ENCODE measurements at places on chromosomes 16 and 17.

DNA sequence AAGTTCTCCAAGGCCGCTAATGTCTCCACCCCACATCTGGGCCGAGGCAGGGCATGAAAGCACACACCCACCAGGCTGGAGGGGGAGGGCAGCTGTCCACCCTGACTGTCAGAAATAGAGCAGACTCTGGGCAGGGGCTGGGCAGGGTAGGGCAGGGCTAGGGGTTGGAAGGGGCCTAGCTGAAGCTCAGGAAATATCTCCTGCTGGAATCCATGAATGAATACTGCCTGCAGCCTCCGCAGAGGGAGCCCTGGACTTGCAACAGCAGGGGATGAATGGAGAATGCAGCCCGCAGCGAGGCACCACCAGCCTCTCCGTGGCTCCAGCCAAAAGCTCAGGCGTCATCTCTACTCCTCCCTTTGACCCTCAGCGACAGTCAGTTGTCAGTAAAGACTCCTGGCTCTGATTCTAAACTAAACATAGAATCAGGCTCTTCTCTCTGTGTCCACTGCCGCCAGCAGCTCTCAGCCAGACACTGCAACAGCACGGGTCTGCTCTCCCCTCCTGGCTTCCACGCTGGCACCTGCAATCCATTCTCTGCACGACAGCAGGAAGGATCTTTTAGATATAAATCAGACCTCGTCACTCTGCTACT lies 23.9 kb upstream of the NGFR start:
- DNase-seq: no peak

DNA sequence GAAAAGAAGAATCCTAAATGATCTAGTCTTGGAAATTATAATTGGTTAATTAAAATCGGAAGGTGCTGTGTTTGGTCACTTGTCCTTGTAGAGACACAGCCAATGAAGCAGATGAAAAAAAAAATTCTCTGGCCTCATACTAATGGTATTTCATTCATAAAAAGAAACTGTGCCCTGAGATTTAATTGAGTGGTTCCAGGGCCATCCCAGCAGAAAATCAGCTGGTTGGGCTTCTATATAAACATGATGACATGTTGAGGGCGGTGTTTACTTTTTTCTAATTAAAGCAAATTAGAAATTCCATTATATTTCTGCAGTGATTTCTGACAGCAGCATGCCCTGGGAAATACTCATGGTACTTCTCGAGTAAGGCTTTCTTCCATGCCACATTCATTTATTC lies 191.9 kb upstream of the KCNJ16 start:
- DNase-seq: no peak

GRCh38 chr17:69450918-69451317 lies 36.4 kb downstream of the MAP2K6 start:
- no peak for DNase-seq

DNA sequence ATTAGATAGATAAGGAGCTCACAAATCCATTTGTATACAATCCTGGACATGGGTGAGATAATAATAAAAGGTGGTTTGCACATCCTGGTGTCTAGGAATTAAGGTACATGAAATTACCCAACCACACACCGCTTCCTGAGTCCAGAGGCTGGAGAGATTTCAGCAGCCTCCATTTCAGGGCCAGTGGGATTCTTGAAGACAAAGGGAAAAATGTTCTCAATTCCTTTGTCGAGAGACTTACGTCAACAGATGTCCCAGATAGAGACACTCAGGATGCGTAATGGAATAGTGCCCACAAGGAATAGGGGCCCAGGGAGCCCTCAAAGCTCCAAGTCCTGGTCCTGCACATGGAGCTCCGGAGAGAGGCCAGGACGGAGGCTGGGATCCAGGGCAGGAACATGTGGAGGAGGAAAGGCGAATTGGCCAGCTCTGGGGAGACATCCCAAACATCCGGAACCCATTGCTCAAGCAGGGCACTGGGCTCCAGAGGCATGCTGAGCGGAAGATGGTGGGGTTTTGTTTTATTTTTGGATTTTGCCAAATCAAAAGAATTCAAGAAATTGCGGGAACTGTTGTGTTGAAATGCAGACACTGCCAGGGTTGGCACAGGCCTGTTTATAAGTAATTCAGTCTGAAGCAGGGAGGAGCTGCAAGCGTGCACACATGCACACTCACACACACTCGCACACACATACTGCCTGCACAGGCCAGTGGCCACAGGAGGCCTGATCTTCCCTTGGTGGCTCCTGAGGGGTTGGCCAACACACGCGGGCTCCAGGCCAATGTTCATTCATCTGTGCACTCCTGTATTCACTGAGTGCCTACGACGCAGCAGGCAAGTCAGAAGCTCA lies 97.2 kb downstream of the NOG start:
- no peak for DNase-seq

DNA sequence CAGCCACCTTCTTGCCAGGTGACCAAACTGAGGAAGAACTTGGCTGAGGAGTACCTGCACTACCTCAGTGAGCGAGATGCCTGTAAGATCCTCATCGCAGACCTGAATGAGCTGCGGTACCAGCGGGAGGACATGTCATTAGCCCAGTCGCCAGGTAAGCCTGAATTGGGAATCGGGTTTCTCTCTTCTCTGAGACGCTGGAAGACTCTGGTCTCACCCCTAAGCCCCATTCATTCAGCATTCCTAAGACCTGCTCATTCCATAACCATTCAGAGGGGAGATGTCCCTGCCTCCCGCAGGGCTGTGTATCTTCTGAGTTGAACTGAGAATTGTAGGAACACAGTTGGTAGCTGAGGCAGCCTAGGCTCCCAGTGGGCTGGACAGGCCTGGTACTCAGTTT lies 17.0 kb upstream of the THAP11 start:
- no peak for DNase-seq

DNA sequence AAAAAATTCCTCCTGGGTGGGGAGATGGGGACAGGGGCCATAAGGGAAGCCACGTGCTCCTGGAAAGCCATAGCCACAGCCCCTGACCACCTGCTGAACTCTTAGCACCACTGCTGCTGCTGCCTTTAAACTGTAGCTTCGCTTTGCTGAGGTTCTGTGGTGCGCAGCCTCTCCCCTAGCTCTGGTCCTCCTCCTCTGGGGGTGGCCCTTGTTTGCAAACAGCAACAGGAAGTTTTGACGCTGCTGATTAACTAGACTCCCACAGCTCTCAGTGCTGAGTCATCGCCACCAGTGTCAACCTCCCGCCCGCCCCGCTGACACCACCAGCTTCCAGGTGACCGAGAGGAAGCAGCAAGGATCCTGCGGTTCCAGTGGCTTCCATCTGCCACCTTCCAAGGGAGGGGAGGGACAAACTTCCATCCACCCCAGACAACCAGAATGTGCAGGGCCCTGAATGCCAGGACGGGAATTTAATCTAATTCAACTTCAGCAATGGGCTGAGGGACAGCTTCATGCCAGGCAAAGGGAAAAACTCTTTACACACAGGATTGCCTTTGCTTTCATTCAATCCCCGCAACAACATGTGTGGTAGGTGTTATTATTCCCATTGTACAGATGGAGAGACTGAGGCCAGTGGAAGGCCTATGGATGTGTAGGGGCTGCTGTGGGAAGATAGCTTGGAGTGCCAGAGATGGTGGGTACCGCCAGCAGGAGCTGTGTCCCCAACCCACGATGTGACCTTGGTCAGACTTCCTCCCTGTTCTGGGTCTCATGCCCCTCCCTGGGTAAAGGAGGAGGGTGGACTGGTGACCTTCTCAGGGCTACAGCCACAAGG lies 8.1 kb upstream of the KIFC3 start:
- peak; percentile 50 for DNase-seq

DNA sequence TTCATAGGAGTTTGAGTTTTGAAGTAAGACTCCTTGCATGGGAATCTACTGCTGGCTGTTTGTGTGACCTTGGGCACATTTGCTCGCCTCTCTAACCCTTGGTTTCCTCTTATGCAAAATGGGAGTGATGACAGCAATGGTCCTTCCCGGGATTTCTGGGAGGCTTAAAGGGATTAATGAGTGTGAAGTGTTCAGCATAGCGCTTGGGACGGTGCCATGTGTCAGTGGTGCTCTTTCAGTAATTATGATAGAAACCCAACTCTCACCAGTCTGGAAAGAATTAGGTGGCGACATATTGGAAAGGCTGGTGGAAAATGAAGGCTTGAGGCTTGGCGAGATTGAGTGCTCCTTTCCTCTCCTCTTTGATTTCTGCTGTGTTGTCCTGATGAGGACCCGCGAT lies 429.2 kb upstream of the EEF2KMT start:
- no peak for DNase-seq

GRCh38 chr17:17246879-17247278 lies 9.9 kb upstream of the FLCN start:
- DNase-seq: no peak

- no peak for DNase-seq
Measured at GRCh38 chr17:56699186-56699894, 105.8 kb downstream of the NOG start.
